ENCODE measurements at places on chromosomes 11 and 22.

DNA sequence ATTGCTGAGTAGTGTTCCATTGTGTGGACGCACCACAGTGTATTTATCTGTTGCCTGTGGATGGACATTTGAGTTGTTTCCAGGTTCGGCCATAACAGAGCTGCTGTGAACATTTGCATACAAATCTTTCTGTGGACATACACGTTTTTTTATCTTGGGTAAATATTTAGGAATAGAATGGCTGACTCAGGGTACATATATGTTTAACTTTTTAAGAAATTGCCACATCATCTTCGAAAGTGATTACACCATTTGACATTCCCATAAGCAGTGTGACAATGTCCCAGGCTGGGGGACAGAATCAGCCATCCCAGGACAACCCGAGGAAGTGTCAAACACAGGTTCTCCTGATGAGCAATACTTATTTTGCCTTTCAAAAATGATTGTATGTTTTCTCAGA lies 87.9 kb downstream of the OSBP2 start:
- DNase-seq: no peak

DNA sequence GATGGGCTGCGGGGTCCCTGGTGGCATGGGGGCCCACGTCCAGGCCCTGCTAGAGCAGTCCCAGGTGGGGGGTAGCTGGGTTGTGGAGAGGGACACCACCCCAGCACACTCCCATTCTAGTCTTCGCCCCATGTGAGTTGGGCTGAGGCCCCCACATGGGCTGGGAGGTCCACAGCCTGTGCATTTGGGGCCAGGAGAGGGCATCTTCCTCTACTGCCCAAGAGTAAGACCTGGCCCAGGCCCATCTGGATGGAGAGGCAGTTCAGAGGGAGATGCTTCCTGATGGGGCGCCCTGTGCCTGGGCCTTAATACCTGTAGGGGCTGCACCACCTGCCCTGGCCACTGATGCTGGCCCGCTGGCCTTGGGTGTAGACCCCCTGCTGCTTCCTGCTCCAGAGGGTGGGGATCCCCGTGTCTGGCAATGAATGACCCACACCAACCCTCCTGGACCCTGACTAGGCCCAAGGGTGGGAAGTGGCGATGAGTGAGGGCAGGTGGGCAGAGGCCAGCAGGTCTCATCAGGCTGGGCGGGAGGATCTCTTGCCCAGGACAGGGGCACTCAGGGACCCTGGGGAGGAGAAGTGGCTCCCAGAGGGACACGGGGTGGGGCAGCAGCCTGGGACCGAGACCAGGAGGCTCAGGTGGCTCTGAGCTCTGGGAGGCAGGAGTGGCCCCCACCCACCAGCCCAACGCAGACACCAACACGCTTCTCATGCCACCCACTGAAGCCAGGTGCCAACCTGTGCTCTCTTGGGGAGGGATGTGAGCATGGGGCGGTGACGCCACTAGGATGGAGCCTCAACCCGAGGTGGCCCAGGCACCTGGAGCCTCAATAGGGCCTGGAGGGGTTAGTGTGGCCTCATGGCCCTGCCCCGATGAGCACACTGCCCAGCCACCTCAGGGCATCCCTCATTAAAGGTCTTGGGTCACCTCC lies 17.4 kb upstream of the GNB1L start:
- DNase-seq: no peak

- DNase-seq: no peak
Observed at GRCh38 chr11:65864706-65865471, 4.7 kb downstream of the MUS81 start.

- no peak for DNase-seq
Observed at GRCh38 chr11:15988693-15989231, 367.6 kb downstream of the SOX6 start.

- DNase-seq: no peak
Observed at GRCh38 chr11:69965821-69966582, 112.1 kb upstream of the ANO1 start.

DNA sequence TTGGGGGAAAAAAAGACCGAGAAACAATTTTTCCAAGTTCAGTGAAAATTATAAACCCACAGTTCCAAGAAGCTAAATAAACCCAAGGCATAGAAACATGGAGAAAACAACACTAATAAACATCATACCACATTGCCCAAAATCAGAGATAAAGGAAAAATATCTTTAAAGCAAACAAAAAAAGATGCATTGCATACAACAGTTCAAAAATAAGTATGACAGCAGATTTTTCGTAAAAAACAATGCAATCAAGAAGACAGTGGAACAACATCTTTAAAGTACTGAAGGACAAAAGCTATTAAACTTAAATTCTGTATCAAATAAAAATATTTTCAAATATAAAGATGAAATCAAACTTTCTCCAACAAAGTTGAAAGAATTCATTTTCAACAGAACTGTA lies 921.3 kb downstream of the METTL15 start:
- DNase-seq: no peak

GRCh38 chr11:134412203-134413042 lies at the start of gene B3GAT1:
TSS of gene B3GAT1 (minus strand) at chr11:134412242. CDS start at chr11:134387659, 24,583 bp downstream.
- DNase-seq: no peak

- no peak for DNase-seq
Observed at GRCh38 chr11:121555121-121555520, 102.4 kb upstream of the SORL1-AS1 start.

DNA sequence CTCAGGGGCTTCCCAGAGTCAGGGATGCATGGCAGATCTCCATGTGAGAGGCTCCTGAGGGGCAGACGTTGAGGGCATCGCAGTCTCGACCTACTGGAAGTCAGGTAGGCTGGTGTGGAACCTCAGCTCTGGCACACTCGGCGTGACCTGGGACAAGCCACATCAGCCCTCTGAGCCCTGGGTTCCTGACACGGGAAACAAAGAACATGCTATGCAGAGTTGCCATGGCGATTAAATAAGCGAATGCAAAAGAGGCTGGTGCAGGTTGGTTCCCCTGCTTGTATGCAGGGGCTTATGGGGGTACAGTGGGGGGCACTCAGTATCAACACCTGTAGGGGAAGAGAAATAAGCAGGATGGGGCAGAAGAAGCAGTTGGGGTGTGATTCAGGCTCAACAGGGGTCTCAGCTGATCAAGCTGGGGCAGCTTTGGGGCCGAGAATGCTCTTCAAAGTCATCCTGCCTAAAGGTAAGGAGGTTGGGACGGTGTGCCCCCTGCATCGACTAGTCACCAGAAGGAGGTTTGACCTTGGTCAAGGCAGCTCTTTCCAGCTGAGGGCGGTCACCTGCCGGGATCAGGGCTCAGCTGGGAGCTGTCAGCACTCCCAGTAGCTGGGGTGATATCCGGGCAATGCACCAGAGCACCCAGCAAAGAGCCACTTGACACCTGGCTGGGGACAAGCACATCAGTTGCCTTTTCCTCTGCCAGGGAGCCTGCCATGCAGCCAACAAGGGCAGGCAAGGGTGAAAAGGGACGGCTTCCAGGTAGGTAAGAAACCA lies 442.7 kb downstream of the MIAT start:
- no peak for DNase-seq

GRCh38 chr11:35752115-35752514 lies 89.5 kb downstream of the TRIM44 start:
- no peak for DNase-seq

DNA sequence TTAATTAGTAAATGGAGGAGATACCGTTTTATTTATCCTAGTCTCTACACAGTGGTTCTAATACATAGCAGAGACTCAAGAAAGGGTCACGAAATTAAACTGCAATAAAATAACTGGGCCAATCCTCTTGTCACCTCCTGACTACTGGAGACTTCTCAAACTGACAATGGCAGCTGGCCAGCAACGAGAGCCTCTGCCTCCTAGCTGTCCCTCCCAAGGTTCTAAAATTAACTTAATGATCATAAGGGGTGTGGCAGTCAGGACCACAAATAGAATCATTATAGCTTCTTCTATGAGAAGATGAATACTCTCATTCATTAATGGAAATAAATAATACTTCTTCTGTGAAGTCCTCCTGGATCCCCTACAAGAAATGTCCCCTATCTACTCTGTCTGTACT lies 63.8 kb upstream of the APOA1 start:
- no peak for DNase-seq

GRCh38 chr11:111514216-111515031 lies at the start of gene HOATZ:
TSS of gene HOATZ (plus strand) at chr11:111514778. CDS start at chr11:111514785, 7 bp downstream.
- no peak for DNase-seq

All from activated CD4-positive, alpha-beta T cell treated with anti-CD3 and anti-CD28 coated beads for 24 hours (primary cell).